Myocyte (in vitro differentiated cells): ENCODE measurements at places on chromosomes 7 and 10. TPM values are rescaled to one million over a fixed set of nuclear protein-coding genes. Genes with fewer than 3 reads are reported as not detected.
A peak's percentile ranks its signal among the peaks of the same experiment; 100 is the strongest.

STK31 gene
- total RNA-seq, result 0.05 TPM in 1 of 2 replicates, not detected in the other

CCL24 gene
- 0.72 TPM in 1 of 2 replicates, not detected in the other for total RNA-seq

GRCh38 chr7:23107781-23108180 lies 2.2 kb downstream of the KLHL7 start:
- DNase-seq, result peak; percentile 59

DNA sequence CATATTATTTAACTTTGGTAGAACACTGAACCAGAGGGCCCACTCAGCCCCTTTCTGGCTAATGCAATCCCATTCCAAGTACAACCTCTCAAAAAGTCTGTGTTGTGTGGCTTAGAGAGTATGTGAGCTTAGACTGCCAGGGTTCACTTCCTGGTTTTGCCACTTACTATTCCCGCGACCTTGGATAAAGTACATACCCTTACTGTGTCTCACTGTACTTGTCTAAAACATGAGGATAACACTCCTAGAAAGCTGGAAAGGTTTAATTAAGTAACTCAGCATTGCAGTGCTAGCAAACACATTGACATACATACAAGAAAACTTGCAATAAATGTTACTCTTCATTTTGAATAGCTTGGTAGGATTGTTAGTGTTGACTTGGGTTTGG lies 215.8 kb downstream of the CHCHD3 start:
- DNase-seq, result no peak

DNA sequence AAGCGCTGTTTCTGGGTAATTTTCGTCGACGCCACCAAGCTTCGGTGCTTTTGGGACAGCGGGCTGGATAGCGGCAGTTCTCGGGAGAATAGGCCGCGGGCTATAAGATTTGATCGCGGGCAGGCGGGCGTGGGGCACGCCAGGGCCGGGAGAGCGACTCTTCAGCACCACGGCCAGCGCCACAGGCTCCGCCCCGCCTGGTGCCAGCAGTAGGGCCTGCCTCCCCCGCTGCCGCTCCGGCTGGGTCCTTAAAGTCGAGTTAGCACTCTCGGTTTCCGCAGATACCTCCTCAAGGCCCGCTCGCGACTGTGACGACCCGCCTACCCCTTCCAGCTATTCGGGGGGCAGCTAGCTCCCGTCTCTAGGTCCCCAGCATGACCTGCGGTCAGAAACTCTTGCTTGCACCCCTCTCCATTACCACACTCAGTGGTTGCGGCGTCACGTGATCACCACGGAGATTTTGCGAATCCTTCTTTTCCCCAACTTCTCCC lies 9.4 kb downstream of the NXPH1 start:
- peak; percentile 37 for DNase-seq
